Mesenteric fat pad (tissue), 1 donor: ENCODE measurements at places on chromosomes 6 and 20. TPM values are rescaled to one million over a fixed set of nuclear protein-coding genes. Genes with fewer than 3 reads are reported as not detected.

GRCh38 chr6:137339929-137340559 lies 120.9 kb upstream of the IFNGR1 start:
- DNase-seq: no peak

- no peak for DNase-seq
These were observed 467.6 kb downstream of the DHX35 start for GRCh38 chr20:39429726-39430125.

The SLC44A4 gene
- total RNA-seq: 0.51 TPM

The SAMD10 gene
- 2.9 TPM for total RNA-seq

The ELOVL2 gene
- 0.10 TPM for total RNA-seq

The CCN6 gene
- not detected for total RNA-seq

GRCh38 chr6:90295854-90296340 lies 746 bp downstream of the BACH2 start:
- no peak for DNase-seq
